HTR-8/SVneo (cell line): ENCODE measurements at places on chromosomes 2 and 18.

- DNase-seq: no peak
Measured at GRCh38 chr2:136357007-136357380, 239.0 kb upstream of the CXCR4 start.

GRCh38 chr2:216491793-216492596 is 6.6 kb upstream of the RPL37A start:
- DNase-seq: no peak

GRCh38 chr2:44329343-44329742 is 32.0 kb downstream of the PREPL start:
- DNase-seq: no peak

DNA sequence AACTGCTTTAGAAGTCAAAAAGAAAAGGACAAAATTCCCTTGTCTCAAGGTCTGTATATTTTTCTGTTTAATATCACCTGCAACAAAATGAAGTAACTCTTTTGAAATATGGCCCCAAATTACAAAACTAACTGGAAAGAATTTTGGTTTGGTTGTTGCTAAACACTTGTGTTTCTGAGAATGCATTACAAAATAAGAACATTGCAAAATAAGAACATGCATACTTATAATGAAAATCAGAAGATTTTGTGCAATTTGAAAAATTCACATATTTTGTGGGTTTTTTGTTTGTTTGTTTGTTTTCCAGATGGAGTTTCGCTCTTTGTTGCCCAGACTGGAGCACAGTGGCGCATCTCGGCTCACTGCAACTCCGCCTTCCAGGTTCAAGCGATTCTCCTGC is 21.8 kb downstream of the NDUFB3 start:
- DNase-seq: no peak

- DNase-seq: no peak
Measured at GRCh38 chr18:75244351-75245313, 34.0 kb downstream of the TSHZ1 start.

GRCh38 chr2:17736989-17737388 is 16.6 kb downstream of the SMC6 start:
- no peak for DNase-seq

GRCh38 chr2:42359965-42360483 is 993 bp downstream of the COX7A2L start:
- DNase-seq: no peak

GRCh38 chr2:187434342-187434785 is 13.7 kb downstream of the CALCRL start:
- no peak for DNase-seq

DNA sequence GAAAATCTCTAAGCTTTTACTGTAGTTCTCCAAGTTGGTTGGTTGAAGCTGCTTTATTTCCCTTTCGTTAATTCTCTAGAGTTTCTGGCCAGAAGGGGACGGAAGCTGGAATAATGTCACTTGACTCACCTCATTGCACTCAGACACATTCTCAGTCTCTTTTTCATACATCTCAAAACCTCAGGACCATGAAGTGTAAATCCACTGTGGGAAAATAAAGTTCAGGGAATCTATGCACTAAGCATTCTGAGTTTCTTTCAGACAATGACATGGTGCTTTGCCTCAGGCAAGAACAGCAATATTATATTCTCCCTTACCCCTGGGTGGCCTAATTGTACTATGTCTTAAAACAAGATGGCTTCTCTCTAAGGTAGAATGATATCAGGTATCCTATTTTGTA is 167.8 kb downstream of the PRPF40A start:
- DNase-seq: no peak

- DNase-seq: no peak
Measured at GRCh38 chr2:79180092-79180491, 20.5 kb upstream of the REG3A start.

DNA sequence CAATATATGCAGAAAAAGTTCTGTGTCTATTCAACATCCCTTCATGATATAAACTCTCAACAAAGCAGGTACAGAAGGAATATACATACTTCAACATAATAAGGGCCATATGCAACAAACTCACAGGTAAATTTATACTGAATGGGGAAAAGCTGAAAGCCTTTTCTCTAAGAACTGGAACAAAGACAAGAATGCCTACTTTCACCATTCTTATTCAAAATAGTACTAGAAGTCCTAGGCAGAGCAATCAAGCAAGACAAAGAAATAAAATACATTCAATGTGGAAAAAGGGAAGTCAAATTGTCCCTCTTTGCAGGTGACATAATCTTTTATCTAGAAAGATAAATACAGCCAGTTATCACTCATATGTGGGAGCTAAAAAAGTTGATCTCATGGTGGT is 116.3 kb downstream of the ACVR1 start:
- no peak for DNase-seq

DNA sequence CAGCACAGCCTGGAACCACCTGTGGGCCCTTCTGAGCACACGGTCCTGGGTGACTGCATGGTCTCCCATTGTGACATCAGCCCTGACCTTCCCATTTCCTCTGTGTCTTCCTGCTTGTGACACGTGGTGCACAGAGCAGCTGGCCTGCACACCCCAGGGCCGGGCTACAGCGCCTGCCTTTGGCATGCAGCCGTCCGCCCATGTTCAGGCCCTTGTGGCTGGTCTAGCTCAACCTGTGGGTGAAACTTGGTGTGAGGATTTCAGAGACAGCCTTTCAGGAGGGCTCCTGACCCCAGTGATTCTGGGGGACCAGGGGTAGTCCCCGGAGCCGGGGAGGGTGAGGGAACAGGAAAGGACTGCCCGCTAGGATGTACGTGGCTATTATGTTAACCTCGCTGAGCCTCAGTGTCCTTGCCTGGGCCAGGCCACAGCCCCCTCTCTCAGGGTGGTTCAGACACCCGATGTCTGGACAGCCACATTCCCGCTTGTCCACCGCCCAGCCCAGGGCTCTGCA is 284.8 kb upstream of the HS6ST1 start:
- no peak for DNase-seq

- no peak for DNase-seq
Measured at GRCh38 chr18:23069898-23070297, 65.4 kb upstream of the CABLES1 start.

- DNase-seq: no peak
Measured at GRCh38 chr2:196245378-196246140, 74.2 kb upstream of the STK17B start.

DNA sequence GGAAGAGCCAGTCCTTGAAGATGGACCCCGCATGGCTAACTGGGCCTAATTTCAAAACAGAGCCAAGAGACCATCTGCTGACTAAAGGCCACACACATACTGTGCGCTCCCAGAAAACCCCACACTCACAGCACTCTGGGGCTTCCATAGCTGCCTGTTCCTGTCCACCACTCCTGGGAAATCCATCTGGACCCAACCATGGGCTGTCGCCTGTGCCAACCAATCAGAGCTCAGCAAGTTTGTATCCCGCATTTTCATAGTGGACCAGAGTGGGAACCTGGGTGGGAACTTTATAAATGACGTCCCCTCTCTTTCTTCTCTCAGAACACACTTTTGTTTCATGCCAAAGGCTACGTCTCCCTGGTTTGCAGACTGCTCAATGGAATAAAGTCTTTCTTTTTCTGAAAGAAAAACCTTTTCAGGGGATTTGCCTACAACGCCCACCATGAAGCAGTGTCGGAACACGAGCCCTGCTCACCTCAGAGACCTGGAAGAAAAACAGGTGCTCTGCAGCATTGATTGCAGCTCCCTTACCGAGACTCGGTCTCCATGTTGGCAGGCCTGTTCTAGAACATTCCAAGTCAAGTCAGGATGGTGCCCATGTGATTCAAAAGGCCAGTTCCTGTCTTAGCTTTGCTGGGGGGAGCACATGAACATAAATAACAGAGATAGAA is 137.2 kb upstream of the GPC1 start:
- no peak for DNase-seq

GRCh38 chr2:113273981-113274380 is 4.7 kb downstream of the PAX8 start:
- DNase-seq: no peak

DNA sequence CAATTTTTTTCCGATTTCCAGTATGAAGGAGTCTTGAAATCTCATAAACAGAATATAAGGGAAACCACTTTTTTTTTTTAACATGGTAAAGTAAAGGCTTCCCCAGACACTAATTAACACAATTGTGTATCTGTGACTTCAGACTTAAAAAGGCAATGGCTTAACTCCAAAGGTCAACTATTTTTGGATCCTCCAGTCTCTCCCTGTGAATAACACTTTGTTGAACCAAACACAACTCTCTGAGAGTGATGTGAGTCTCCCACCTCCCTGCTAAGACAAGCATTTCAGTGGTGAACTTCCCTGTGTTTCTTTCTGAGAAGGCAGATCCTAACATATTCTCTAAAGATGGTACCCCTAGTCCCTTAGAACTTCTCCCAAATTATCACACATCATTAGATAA is 219.6 kb upstream of the RBBP8 start:
- no peak for DNase-seq

DNA sequence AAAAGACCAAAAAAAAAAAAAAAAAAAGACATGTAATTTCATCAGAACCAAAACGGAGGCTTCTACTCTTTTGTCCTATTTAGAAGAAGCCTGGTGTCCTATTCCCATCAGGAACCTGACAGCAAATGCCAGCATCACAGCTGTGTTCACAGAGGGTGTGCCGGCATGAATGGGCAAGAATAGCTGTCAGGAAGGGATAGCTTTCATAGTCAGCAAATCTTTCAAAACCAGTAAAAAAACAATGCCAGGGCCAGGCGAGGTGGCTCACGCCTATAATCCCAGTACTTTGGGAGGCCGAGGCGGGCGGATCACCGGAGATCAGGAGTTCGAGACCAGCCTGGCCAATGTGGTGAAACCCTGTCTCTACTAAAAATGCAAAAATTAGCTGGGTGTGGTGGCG is 231.8 kb upstream of the PXDN start:
- no peak for DNase-seq

DNA sequence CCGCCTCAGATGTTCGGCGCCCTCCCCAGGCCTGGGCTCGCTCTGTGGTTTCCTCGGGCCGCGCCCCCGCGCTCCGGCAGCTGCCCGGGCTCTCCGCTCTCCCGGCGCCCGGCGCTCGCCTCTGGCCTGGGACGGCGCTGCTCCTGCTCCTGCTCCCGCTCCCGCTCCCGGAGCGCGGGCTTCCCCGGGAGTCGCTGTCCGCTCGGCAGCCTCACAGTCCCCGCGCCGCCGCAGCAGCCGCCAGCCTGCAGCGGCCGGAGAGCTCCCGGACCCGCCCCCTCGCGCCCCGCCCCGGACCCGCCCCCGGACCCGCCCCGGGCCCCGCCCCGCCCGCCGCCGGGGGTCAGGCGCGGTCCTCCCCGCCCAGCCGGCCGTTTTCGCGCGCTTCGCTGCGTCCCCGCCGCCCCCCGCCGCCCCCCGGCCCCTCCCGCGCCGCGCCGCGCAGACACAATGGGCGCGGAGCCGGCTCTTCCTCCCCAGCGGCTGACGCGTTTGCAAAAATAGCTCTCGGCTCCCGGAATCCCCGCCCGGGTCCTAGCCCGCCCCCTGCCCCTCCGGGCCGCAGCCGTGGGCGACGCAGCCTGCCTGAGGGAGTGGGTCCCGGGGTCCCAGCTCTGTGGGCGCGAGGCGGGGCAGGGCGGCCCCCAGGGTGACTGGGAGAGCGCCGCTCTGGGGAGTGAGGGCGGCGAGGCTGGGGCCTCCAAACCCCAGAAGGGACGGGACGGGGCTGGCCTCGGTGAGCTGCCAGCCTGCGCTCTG is at the start of gene ARL4C:
Gene ARL4C (minus strand): TSS at position 247 of the 759 bp plus-strand sequence. CDS start 495 bp downstream, outside the sequence.
- DNase-seq: peak; percentile 65

- peak; percentile 4 for DNase-seq
Measured at GRCh38 chr2:15177103-15177502, 384.0 kb downstream of the NBAS start.

GRCh38 chr18:24506175-24506574 is 45.7 kb downstream of the HRH4 start:
- DNase-seq: no peak

DNA sequence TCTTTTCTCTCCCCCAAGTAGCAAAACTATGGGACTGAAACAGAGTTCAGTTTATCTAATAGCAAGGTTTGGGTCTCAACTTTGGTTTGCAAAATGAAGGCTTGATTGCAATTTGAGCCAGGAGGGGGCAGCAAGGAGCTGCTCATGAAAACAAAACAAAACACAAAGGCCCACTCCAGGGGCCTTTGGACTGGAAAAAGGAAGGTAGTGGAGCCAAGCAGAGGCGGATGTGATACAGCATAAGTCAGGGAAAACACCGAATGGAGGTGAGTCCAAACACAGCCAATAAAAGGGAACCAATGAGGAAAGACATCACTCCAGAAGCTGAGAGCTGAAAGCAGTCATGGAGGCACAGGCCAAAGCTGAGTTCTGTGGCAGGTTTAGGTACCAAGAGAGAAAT is 799.7 kb upstream of the ACVR2A start:
- DNase-seq: no peak

- DNase-seq: no peak
Measured at GRCh38 chr2:58514252-58514651, 273.1 kb upstream of the FANCL start.

DNA sequence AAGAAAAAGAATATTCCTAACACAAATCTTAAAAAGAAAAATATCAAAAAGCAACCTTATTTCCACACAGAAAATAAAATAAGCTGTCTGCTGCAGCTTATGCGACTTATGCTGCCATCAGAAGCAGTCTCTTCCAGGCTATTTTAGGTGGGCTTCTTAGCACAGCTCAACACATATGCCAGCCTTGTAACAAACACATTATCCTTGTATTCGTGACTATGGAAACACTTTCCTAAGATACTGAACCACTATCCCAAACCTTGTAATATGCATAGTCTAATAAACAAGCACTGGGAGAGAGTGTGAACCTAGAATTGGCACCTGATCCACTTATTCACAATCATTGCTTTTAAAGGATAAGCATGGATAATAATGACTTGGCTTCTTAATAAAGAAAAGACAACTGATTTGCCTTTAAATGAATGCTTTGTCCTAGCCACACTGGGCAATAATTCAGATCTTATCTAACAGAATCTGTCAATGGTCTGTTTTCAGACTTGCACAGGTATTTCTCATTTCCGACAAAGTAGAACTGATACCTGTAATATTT is 40.0 kb upstream of the RNU4ATAC start:
- DNase-seq: no peak

DNA sequence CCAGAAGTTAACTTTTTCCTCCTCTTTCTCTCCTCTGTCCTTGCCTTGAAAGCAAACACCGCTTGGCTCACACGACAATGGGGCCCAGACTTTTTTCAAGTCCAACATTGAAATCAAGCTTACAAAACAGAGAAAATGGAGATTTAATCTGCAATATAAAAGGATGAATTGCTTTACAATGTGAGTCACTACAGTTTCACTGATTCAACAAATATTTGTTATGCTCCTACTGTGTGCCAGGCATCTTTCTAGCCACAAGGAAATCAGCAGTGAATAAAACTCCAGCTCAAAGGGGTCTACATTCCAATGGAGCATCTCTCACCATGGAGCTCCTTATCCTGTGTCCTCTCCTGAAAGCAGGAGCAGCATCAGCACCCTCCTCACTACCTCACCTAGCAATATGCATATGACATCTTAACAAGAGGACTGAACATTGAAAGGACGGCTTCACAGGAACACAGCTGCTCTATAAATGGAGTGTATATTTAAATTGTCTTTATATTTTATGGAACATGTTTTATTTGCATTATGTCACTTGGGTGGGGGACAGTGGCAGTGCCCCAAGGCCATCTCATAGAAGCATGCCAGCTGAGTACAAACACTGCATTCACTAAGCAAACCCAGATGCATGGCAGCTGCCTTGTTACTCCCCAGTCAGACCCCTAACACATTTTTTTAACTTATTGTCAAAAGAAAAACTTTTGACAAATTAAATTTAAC is 39.5 kb downstream of the PKDCC start:
- no peak for DNase-seq

GRCh38 chr2:145102706-145103105 is 582.8 kb upstream of the ZEB2 start:
- DNase-seq: no peak
